ENCODE measurements at places on chromosomes 2 and 18. TPM values are rescaled to one million over a fixed set of nuclear protein-coding genes. Genes with fewer than 3 reads are reported as not detected.
A peak's percentile ranks its signal among the peaks of the same experiment; 100 is the strongest.

The MTIF2 gene
- total RNA-seq = 24.5 TPM

The MDH1B gene
- 0.76 TPM for total RNA-seq

The HMSD gene
- total RNA-seq = 2.0 TPM

The SNRPD1 gene
- 57.2 TPM for total RNA-seq

The C1QL2 gene
- total RNA-seq = not detected

The GCKR gene
- total RNA-seq = 0.84 TPM

The TNFAIP6 gene
- 0.20 TPM for total RNA-seq

- ATAC-seq = no peak
Measured at GRCh38 chr2:40108851-40109250, 329.8 kb upstream of the THUMPD2 start.

DNA sequence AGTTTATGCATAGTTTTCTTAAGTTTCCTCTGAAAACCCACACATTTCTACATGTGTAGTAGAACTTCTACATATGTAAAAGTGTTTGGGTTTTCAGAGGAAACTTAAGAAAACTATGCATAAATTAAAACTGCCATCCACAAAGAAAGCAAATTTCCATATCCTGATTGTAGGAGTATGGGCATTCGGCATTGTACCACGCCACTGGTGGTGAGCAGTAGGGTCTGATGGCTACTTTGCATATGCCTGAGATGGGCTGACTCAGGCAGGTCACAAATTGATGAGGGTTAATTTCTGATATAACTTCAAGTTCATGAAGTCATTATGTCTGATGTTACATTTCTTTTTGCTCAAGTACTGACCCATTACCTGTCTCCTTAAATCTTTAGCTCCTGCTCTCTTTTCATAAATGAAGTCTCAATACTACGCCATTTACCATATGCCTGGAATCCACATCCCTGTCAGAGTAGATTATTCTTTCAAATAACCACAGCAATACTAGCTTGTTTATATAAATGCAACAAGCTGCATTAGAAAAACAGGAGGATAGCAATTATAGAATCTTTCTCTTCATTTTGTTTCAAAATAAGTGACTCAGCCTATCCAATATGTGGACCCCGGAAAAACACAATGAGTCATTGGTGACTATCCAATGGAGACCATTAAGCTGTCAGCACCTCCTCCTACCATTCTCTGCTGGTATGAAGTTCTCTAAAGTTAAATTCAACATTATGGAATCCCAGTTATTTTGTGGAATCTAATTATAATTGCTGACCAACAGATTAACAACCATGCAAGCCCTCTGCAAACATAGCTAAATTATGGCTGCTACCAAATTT, 355.2 kb upstream of the UBE2E3 start:
- ATAC-seq = no peak

DNA sequence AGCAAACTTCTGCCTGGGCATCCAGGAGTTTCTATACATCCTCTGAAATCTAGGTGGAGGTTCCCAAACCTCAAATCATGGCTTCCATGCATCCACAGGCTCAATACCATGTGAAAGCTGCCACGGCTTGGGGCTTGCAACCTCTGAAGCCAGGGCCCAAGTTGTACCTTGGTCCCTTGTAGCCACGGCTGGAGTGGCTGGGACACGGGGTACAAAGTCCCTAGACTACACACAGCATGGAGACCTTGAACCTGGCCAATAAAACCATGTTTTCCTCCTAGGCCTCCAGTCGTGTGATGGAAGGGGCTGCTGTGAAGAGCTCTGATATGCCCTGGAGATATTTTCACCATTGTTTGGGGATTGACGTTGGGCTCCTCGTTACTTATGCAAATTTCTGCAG, 43.4 kb upstream of the GALNT13 start:
- no peak for ATAC-seq

- ATAC-seq = peak; percentile 72
Measured at GRCh38 chr2:239035361-239035814, 187.5 kb downstream of the TWIST2 start.

GRCh38 chr18:23099621-23100020, 35.7 kb upstream of the CABLES1 start:
- ATAC-seq = peak; percentile 96

- no peak for ATAC-seq
Measured at GRCh38 chr2:33110461-33110860, 163.7 kb downstream of the LTBP1 start.

- ATAC-seq = peak; percentile 76
Measured at GRCh38 chr2:152097290-152097800, 1.5 kb downstream of the CACNB4 start.

All from esophagus mucosa (tissue), 1 donor.